ENCODE measurements at places on chromosomes 4 and X. TPM values are rescaled to one million over a fixed set of nuclear protein-coding genes. Genes with fewer than 3 reads are reported as not detected.

PLS3 gene
- 315 TPM for total RNA-seq

- no peaks in the 10 kb centered on the region for H3K36me3 ChIP-seq
- H3K27ac ChIP-seq, result no peak overlapping the region
- no peaks in the 10 kb centered on the region for H3K27me3 ChIP-seq
- no peak for DNase-seq
- H3K4me1 ChIP-seq, result no peaks in the 10 kb centered on the region
Measured at GRCh38 chr4:69497076-69497475, 1.4 kb upstream of the UGT2B4 start.

DNA sequence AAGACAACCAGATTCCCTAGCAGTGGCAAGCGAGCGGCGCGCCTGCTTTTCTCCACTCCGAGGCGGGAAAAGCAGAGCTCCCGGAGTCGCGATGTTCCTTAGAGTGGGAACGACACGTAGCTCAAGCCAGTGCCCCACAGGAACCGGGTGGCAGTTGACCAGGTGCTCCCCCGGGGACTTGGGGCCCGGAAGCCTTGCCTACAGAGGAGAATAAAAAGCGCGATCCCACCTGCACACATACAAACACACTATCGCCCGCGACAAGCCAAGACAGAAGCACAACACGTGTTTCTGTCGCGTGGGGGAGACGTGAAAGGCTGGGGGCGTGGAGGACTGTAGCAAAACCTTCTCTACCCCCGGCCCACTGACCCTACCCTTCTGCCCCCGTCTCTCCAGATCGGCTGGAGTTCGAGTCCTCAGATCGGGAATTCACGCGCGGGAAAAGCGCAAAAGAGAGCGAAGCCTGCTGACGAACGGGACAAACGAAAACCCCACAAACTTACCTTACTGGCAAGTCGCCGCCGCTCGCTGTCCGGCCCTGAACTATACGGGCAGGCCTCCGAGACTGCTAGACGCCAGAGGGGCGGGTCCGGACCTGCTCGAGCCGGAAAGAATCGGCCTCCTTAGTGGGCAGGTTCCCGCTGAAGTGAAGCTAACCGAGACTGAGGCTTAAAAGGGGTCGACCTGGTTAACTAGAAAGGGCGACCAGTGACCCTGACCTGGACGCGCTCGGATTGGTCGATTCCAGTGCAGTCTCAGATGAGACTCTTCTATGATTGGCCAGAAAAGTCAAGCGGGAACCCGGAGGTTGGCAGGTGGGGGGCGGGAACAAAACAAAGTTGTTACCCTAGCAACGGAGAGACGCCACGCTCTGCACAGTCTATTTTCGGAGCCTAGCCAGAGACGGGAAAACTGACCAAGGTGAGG is at the start of the genes DNAAF6 and NUP62CL:
DNAAF6 (plus strand) TSS at position 842 of the 927 bp plus-strand sequence. CDS start 6,265 bp downstream, outside the sequence.
NUP62CL (minus strand) TSS at position 664 of the 927 bp plus-strand sequence. CDS start 31,287 bp downstream, outside the sequence.
- no peaks in the 10 kb centered on the region for H3K36me3 ChIP-seq
- no peaks in the 10 kb centered on the region for H3K27me3 ChIP-seq
- peaks cover 2% of the 10 kb centered on the region for H3K4me1 ChIP-seq
- peak within 1 kb of the TSS; percentile 82 for H3K4me3 ChIP-seq
- DNase-seq, result peak; percentile 91

- peaks cover 17% of the 10 kb centered on the region for H3K36me3 ChIP-seq
- H3K4me1 ChIP-seq, result peaks cover 4% of the 10 kb centered on the region
- H3K27ac ChIP-seq, result no peak overlapping the region
- no peaks in the 10 kb centered on the region for H3K27me3 ChIP-seq
- no peak for DNase-seq
- peak overlapping the region; percentile 85 for H3K4me3 ChIP-seq
Measured at GRCh38 chrX:275476-275966, 5.7 kb upstream of the PLCXD1 start.

- no peak for DNase-seq
- no peaks in the 10 kb centered on the region for H3K4me1 ChIP-seq
- H3K27ac ChIP-seq, result no peak overlapping the region
- H3K36me3 ChIP-seq, result no peaks in the 10 kb centered on the region
Measured at GRCh38 chr4:145528601-145529000, 46.9 kb downstream of the SMAD1 start.

Measured in H9 (cell line).